GM12864 (cell line): ENCODE measurements at places on chromosomes 3 and 15.

- DNase-seq = no peak
Observed at GRCh38 chr3:5096336-5097008, 25.6 kb upstream of the ARL8B start.

GRCh38 chr15:65176056-65176455 lies 9.1 kb downstream of the CLPX start:
- no peak for DNase-seq

GRCh38 chr15:78831229-78832207 lies 20.3 kb upstream of the ADAMTS7 start:
- no peak for DNase-seq

DNA sequence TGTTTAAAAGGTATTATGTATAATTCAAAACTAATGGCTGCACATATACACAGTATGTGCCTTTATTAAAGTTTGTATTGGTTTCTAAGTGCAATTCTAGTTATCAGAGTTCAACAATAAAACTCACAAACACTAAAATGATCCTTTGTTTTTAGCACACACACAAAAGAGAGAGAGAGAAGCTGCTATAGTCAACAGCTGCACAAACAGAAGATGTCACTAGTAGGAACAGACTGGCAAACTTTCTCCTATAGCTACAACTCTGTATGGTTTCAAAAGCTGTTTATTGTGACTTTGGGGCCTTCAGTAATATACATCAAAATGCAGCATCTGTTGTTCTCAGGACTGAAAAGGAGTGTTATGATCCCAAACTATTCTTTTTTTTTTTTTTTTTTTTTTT lies 6.1 kb downstream of the SECISBP2L start:
- no peak for DNase-seq

DNA sequence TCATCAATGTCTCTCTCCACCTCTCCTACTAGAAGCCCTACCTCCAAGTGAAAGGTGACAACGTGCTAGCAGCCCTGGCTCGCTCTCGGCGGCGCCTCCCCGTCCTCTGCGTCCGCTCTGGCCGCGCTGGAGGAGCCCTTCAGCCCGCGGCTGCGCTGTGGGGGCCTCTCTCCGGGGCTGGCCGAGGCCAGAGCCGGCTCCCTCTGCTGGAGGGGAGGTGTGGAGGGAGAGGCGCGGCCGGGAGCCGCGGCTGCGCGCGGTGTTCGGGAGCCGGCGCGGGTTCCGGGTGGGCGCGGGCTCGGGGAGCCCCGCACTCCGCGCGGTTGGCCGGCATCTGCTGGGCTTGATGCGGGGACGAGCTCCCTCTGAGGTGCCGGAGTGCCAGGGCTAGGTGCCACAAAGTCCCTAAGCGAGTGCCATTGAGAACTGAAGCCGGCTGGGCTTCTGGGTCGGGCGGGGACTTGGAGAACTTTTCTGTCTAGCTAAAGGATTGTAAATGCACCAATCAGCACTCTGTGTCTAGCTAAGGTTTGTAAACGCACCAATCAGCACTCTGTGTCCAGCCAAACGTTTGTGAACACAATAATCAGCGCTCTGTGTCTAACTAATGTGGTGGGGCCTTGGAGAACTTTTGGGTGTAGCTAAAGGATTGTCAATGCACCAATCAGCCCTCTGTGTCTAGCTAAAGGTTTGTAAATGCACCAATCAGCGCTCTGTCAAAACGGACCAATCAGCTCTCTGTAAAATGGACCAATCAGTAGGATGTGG lies 84.8 kb upstream of the ARRDC4 start:
- DNase-seq = no peak

DNA sequence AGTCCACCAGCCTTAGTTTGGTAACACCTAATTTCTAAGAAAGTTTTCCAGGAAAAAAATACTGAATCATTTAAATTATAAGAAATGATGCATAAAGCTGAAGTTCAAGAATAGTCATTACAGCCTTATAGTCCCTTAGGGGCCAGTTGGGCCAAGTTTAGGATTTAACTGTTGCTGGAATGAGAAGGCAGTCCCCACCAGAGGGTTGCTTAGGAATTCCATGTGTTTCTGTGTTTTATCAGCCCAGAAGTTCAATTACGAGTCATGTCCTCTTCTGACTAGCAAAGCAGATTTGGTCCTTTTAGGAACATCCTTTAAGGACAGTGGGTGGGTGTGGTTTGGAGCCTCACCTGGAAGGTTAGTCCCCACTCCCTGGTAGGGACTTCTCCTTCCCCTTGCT lies 57.0 kb upstream of the NR2E3 start:
- no peak for DNase-seq

- DNase-seq = no peak
Observed at GRCh38 chr3:48897460-48898376, 964 bp downstream of the SLC25A20 start.

DNA sequence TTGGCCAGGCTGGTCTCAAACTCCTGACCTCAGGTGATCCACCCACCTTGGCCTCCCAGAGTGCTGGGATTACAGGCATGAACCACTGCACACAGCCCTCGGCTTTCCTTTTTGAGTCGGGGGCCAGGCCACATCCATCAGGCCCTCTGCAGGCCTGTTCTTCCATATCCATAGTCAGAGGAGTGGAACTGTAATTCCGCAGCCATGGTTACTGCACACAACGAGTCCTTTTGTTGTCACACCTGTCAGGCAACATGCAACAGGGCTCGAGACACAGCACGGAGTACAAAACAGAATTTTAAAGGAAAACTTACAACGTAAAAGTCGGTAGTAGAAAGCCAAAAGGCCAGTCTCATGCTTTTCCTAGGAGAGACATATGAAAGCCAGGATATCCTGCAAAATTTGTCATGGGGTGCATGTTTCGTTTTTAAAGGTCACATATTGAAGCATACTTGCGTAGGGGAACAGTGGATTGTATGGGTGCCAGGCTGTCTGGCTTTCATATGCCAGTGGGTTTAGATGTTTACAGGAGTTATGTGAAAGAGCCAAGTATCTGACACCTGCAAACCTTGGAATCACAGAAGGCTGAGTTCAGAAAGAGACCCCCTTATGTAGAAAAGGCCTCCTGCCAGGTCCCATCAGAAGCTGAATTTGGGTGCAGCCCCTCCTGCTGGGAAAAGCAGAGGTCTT lies 63.2 kb upstream of the LPP start:
- no peak for DNase-seq

DNA sequence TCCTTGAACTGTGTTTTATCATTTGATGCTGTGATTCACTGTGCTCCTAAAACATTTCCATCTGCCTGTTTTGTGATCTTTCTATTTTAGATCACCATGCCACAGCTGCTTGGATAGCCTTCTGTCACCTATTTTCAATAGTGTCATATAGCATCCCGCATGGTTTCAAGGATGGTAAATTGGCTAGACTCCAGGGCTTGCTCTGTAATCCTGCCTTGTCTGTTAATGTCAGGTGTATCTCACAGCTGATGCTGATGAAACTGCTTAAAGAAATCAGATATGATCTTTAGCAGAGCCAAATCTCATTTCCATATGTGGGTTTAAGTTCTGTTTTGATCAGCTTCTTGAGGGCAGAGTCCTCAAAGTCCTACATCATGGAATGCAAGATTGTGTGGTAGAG lies 182.2 kb downstream of the UBE2E2 start:
- no peak for DNase-seq

- peak; percentile 100 for DNase-seq
Observed at GRCh38 chr3:36993326-36994283, at the start of gene MLH1. Gene MLH1, plus strand, starts transcription at chr3:36993518. Its CDS starts 30 bp downstream, at chr3:36993548.

GRCh38 chr3:153210660-153211059 lies 48.6 kb downstream of the RAP2B start:
- DNase-seq = no peak

DNA sequence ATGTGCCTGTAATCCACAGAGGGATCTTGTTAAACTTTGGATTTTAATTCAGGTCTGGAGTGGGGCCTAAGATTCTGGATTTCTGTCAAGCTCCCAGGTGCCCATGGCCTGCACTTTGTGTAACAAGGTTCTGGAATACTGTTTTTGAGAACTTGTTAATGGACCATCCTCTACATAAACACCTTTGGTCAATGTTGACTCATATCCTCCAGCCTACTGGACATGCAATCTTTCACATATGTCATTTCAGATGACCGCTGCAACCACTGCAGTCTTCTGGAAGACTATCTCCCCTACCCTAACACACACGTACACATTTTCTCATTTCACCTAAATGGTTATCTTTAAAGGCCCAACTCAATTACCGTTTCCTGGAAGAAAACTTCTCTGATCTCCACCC lies 302.1 kb upstream of the TPRG1 start:
- no peak for DNase-seq

GRCh38 chr15:63114465-63114864 lies 7.2 kb upstream of the LACTB start:
- DNase-seq = no peak

- DNase-seq = no peak
Observed at GRCh38 chr3:77800893-77801292, 761.0 kb downstream of the ROBO2 start.

- no peak for DNase-seq
Observed at GRCh38 chr3:17592956-17593355, 149.5 kb downstream of the TBC1D5 start.

GRCh38 chr3:109346770-109347295 lies 9.5 kb upstream of the DPPA4 start:
- DNase-seq = no peak

GRCh38 chr3:153079386-153079785 lies 82.6 kb upstream of the RAP2B start:
- DNase-seq = no peak

GRCh38 chr15:96345560-96346399 lies 15.3 kb downstream of the NR2F2 start:
- DNase-seq = no peak

DNA sequence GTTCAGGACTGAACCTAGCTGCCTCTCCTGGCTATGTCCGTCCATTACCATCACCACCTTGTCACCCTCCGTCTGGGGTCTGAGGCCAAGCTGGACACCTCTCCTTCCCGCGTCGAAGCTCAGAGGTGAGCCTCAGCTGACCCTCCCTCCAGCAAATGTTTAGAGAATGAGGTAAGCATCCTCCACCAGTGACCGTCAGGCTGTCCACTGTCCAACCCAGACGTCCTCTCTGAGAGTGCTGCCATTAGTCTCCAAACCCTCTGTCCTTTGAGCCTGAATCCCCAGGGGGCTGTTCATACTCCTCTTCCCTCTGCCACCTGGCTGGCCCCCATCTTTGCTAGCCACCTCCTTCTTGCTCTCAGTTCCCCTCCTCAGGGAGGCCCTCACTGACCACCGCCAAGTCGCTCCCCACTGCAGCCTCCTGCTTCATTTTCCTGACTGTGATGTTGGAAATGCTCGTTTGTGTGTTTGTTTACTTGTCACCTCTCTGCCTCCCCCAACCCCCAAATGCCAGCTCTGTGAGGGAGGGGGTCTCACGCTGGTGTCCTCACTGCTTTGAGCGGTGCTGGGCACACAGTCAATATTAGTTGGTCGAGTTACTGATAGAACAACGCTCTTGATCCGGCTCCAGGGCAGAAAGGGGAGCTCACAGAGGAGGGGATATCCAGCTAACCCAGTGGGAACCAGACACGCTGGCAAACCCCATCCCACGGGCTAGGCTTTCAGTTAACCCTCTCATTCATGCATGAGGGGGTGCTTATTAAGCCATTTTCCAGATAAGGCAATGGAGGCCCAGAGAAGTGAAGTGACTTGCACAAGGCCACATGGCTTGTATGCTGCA lies 64.9 kb downstream of the IQSEC1 start:
- DNase-seq = no peak

DNA sequence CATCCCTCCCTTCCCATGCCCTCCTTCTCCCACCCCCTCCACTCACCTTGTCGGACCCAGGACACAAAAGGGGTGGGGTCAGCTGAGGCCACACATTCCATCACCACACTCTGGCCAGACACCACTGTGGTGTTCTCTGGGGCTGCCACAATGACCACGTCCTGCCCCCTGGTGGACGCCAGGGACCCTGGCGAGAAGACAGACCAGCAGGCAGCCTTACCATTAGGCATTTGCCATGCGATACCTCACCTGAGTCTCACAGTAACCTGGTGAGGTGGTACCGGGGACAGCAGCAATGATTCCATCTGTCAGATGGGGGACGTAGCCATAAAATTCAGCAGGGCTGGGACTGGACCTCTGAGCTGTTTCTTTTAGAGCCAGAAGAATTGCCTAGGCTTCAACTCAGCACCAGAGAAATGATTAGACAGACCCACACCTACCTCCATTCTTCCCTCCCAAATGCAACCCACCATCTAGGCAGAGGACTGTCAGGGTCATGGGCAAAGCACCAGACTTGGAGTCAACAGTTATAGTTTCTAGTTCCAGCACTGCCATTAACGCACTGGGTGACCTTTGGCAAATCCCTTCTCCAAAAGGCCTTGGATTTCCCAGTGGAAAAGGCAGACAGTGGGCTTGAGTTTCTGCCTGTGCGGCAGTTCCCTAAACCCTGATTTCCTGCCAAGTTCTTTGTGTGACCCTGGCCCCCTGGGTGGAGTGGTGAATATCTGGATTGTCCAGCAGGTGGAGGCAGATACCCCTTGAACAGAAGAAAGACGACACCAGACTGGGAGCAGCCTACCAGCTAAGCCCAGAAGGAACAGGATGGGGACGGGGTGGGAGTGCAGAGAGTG lies 21.8 kb downstream of the IGDCC4 start:
- peak; percentile 22 for DNase-seq
